ENCODE measurements at places on chromosomes 4 and X.

GRCh38 chrX:4809571-4809970 lies 1096.1 kb upstream of the PRKX start:
- no peak for DNase-seq

DNA sequence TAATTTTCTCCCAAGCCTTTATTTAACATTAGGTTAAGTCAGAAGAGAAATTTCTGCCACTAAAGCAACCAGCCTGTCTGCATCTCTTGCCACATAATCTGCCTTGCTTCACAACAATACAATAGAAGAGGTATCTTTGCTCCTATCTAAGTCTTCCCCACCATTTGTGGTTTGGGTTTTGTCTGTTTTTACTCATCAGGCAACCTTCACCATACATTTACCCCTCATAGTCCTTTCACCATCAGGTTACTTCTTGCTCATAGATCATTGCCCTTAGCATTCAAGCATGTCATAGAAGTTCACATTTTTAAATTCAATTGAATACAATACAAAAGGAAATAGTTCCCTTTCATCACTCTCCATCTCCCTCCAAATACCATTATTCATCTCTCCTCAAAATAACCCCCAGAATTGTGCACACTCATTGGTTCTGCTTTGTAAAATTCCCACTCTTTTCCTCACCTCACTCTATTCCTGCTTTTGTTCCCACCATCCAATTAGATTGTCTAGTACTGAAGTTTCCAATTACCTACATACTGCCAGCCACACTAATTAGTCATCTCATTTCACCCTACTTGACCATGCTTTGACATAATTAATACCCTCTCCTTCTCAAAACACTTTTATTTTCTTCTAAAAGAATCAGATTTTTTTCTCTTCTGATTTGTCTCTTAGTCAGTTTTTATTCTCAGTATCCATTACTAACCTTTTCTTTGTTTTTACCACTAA lies 1957.0 kb upstream of the AGA start:
- no peak for DNase-seq

- DNase-seq, result no peak
Observed at GRCh38 chr4:111905511-111905910, 239.7 kb upstream of the FAM241A start.

DNA sequence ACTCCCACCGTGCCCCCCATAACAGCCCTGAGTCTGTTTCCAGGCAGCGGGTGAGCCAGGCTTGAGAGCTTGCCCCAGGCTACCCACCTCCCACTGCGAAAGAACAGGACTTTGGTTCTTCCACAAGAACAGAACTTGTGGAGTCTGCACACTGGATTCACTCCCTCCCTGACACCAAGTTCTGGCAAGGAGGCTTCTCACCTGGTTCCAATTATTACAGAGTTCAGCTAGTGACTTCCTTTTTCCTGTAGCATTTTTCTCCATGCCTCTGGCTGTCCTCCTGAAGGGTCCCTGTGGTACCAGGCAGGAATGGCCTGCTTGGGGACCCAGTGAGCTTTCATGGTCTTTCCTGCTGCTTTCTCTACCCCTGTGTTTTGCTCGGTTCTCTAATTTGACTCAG lies 208.6 kb upstream of the SFRP2 start:
- DNase-seq, result no peak

DNA sequence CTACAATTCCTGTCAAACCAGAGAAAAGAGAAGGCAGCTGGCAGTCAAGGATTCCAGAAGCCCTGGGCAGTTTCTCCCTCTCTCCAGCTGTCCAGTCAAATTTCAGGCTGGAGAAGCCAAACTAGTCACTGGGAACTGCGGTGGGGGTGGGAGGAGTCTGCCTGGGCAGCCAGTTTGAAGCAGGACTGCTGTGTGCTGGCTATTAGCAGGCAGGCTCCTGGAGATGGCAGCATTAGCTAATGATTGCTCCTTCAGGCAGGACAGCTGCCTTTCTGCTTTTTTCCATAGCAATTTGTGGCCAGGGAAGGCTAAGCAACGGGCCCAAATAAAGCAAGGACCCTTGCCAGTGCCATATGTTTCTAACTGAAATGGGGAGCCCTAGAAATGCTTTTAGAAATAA lies 44.7 kb upstream of the FGF13 start:
- no peak for DNase-seq

GRCh38 chrX:48919947-48920717 lies 1.3 kb upstream of the PIM2 start:
- no peak for DNase-seq

DNA sequence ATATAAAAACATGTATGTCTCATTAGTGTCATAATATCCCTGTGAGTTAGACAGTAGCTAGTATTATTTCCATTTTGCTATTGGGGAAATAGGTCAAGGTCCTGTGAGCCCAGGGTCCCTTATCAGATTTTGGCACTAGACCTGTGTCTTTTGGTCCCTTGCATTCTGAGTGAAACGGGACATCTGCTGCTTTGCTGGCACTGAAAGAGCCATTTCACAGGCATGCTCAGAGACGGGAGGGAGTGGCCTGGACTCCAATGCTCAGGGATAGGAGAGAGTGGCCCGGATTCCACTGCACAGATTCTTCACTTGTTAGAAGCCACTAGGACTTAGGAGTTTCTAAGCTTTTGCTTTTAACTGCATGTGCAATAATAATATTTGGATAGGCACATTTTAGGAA lies 177.2 kb downstream of the TSPAN5 start:
- peak; percentile 33 for DNase-seq
